Kidney capillary endothelial cell (primary cell): ENCODE measurements at places on chromosomes 3 and 15.
A peak's percentile ranks its signal among the peaks of the same experiment; 100 is the strongest.

DNA sequence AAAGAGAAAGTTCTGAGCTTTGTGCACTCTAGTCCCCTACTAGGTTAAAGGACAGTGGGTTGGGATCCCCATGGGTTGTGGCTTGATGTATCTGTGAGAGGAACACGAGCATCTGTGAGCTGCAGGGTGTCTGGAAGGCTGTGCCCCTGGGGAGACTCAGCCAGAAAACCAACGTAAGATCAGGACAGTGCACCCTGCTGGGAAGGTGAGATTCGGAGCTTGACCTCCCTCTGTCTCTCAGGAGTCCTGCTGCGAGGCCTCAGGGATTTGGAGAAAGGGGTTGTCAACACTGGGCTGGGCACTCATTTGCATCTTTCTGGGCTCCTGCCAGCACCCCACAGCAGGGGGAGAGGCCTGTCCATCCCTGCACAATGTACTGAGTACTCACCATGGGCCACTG lies 15.2 kb downstream of the ANKRD63 start:
- no peak for DNase-seq

DNA sequence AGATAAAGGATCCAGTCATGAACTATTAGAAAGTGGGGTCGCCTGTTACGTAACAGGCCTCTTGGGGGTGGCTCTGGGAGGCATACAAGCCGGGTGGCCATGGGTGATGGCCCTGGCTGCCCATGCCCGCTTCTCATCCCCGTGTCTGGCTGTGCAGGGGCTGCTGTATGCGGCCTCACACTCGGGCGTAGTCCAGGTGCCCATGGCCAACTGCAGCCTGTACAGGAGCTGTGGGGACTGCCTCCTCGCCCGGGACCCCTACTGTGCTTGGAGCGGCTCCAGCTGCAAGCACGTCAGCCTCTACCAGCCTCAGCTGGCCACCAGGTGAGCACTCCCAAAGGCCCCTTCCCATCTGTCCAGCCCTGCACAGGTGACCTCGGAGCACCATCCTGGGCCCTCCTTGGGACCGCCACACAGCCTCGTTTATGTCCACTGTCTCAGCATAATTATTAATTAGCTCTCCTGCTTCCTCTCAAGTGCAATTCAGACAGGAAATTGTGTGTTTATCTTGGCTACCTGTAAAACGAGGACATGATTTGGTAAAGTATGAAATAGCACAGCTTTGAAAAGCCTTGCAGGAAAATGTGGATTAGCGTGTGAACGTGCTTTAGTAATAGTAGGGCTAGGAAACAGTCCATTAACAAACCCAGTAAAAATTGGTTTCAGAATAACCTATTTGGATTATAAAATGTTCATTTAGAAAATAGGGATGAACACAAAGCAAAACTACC lies 8.1 kb downstream of the CIB1 start:
- DNase-seq, result no peak

DNA sequence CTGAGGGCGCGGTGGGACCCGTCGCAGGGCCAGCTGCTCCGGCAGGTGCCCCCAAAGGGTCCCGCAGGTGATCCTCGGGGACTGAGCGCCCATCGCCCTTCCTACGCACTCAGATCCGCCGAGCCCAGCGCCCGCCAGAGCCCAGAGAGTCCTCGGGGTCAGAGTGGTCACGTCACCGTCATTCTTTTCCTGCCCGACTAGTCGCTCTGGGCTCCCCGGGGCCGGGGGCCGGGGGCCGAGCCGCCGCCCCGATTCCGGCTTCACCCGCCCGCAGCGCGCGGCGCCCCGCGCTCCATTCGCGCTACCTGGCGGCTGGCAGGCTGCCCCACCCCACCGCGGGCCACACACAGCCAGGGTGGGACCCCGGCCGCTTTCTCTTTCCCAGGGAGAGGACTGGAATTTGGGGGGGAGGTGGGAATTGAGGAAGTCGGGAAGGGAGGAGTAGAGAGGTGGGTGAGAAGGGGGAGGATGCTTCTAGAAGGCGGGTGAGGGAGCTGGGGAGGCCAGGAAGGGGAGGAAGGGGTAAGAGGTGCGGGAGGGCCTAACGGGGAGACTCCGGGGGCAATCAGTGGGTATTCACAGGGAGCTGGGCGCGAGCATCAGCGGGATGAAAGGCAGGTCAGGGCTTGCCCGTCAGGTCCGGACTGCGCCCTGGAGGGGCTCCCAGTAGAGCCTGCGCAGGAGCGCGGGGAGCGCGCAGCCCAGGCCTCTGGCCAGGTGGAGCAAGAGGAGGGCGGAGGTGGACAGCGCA lies 36.1 kb upstream of the EPHB3 start:
- no peak for DNase-seq

DNA sequence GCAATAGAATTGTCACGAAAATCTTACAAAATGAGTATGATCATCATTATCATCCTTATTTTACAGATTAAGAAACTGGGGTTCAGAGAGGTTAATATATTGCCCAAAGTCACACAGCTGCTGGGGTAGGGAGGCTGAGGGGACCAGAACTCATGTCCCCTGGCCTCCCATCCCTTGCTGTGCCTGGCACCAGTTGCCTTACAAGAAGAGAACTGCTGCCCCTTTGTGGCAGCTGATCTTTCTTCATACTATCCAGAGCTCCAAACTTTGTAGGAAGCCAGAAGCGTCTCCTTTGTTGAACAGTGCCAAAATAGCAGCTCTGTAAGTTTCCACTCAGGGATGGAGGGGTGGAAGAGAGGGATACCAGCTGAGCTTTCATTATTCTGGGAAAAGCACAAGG lies 236.8 kb upstream of the TBC1D5 start:
- no peak for DNase-seq

DNA sequence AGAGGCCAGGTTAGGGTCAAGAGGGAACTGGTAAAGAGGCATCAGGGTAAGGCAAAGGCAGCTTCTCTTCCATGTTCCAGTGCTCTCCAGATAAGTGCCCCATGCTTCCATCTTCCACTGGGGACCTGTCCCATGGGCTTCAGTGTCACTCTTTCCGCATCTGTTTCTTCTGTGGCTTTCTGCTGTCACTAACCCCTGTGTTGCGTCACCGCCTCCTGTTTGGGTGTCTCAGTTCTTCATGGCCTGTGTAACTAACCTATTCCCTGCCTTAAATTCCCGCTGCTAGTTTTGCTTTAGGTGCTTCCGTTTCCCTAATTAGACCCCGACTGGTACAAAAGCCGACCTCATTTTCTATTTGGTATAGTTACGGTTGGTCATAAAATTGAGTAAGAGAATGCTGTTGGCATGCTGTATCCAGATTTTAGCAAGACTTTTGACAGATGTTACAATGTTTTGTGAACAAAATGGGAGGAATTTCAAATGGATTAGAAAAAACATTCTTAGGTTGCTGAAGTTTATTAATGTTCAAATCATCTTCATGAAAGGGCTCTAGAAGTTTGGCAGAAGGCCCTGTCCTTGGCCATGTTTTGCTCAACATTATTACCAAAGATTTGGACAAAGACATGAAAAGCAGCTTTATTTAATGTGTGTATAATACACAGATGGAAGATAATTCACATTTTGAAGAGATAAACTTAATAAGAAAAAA lies 245.3 kb downstream of the BBX start:
- DNase-seq, result no peak

DNA sequence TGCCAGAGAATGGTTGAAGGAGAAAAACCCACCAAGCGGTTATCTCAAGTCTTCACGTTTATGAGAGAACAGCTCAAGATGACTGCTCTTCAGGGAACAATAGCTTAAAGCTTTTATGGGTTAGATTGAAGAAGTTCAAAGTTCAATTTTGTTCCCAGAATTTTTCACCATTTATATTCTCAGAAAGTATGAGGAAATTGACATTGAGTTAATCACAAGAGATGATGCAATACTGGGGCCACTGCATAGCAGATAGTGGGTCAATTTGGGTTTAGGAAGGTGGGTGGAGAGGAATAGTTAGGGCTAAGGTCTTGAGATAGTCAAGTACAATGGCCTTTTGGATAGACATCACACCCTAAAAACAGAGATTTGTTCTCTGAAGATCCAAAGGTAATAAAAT lies 539.3 kb downstream of the SQOR start:
- no peak for DNase-seq

DNA sequence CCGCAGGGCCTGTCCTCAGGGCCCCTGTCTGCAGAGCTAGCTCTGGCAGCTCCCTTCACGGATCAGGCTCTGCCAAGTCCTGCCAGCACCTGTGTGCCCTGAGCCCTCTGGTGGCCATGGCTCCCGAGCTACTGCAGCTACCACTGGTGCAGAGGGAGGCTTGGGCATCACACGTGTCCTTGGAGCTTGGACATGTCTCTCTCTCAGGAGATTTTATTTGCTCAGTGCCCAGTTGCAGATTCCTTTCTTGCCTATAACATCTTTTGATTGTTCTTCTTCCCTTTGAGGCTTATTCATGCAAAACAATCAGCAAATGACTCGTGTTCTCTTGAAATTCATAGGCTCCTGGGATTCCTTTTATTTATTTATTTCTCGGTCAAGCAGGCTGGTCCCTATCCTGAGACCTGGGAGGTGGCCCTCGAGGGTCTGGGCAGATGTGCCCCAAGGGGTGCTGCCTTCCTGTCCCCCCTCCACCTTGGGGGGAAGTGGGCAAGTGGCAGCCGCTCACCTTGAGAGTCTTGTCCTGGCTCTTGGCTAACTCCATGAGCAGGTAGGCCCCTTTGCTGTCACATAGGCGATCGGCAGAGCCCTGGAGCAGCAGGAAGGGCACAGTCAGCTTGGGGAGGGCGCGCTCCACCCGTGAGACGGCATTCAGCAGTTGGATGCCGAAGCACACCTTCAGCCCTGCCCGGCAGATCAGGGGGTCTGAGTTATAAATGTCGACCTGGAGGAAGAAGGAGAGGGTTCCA lies 21.9 kb downstream of the ABTB1 start:
- peak; percentile 25 for DNase-seq

DNA sequence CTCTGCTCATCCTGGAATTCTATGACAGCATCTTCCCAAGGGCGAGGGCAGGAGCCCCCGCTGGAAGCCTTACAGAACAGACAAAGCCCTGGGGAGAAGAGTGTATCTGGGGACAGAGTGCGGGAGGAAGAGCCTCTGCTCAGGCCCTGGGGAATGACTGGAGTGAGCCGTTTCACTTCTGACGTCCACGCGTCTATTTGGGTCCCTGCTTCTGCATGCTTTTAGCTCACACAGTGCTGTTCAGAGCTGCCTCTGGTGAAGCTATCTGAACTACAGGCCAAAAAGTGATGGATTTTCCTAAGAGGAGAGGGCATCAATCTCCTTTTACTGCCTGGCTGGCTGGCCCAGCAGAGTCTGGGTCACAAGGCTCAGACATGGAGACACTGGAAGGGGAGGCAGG lies 311.8 kb downstream of the NTRK3 start:
- DNase-seq, result no peak

DNA sequence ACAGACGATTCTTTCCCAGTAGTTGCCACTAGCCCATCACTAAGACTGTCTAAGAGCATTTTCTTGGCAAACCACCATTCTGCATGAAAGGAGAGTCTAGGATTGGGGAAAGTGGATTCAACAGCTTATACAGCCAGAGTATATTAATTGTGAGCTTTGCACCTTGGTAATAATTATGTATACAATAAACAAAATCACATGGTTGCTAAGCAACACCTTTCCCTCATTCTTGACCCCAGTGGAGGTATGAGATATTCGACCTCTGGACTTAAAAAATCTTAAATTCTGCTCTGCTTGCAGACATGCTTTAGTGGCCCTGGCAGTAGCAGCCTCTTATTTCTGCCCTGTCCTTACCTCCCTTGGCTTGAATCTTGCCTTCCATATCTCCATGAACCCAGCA lies 73.1 kb downstream of the PPP2R3A start:
- no peak for DNase-seq

DNA sequence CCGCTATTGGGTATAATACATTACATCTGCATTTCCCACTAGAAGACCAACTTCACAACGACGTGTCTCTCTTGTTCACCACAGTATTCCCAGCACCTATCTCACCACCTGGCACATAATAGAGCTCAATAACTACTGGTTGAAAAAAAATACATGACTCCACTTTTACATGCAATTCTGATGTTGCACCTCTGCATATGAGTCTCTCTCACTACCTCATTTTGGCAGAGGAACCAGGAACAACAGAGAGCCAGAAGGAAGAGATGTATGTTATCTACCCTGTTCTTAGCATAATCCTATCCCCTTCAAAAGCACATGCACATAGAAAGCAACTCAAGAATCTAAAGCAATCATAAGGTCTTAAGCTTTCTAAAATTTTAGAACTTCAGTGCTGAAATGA lies 61.6 kb downstream of the SHQ1 start:
- DNase-seq, result no peak

DNA sequence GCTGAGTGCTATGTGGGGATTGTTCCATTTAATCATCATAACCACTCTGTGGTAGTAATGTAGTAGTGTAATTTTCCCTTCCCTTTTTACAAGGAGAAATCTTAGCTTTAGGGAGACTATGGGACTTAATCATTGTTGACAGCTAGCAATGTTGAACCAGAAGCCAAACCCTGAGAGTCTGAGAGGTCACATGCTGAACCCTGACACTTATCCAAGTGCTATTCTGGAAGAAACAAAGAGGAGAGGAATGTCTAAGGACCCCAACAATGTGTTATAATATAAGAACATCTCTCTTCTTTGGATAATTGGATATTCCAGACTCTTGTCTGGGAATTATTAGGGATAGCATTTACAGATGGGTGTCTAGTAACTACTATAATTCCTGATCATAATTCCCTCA lies 58.4 kb downstream of the GAP43 start:
- no peak for DNase-seq

DNA sequence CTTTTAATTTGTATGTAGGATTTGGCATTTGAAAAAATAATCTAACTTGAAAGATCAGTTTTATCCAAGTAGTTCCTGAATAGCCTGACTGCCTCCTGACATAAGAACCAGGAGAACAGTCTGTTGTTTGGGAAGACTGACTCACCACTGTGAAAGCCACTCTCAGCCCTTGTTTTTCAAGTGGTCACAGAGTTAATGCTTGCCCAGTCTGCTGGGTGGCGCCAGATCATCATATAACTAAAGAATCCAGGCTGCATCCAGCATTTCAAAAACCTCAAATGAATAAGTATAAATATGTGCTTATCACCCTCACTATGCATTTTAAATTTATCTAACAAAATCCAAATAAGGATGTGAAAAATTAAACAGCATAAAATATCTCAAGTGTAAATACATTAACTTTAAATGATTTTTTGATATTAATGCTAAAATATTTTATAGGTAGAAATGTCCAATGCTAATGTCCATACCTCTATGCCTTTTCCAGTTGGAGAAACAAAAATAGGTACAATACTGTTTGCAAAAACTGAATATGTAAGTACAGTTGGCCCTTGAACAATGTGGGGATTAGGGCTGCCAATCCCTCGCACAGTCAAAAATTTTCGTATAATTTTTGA lies 26.9 kb upstream of the ZBBX start:
- DNase-seq, result peak; percentile 47

DNA sequence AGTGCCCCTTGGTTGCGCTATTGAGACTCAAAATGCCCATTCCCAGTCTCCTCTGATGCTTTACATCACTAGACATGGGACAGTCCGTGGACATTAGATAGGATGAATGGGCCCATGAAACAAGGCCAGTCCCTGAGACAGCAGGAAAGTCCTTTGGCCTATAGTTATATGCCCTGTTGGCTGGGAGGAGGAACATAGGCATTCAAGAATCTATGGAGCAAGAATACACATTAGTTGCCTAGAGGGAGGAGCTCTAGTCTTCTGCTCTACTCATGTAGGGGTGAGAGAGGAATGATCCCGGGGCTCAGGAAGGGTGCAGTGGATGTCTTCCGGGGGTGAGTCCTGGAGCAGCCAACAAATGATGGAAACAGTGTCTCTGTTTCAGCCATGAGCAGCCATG lies 58.0 kb upstream of the LRTM1 start:
- DNase-seq, result no peak
